SJSA1 (cell line): ENCODE measurements at places on chromosomes 3 and 15.

GRCh38 chr15:48175126-48175525 lies 3.0 kb downstream of the MYEF2 start:
- no peak for DNase-seq

- DNase-seq, result no peak
These were observed 36.1 kb upstream of the HRH1 start for GRCh38 chr3:11118181-11118682.

DNA sequence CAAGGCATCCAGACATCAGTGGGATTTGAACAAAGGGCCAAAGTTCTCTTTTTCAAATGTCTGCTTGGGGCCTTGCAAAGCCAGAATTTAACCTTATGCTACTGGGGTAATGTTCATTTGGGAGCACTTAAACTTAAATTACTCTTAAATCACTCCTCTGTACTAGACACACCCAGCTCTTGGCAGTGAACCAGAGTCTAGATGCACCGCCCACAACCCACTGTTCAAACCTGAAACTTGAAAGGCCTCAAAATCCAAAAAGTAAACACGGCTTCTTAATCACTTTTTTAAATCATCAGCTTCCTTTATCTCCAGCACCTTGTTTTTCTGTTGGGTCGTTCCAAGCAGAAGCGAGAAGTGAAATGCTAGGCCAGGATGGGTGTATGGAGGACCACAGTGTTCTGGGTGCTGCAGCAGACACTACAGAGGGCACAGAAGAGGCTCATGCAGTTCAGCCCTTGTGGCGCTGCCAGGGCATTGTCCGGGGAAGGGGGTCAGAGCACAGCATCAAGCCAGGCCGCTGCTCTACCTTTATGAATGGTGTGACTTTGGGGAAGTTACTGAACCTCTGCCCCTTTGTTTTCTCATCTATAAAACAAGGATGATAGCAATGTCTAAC lies 28.8 kb downstream of the MECOM start:
- no peak for DNase-seq

- no peak for DNase-seq
These were observed 50.3 kb downstream of the SPATA12 start for GRCh38 chr3:57110798-57111197.

DNA sequence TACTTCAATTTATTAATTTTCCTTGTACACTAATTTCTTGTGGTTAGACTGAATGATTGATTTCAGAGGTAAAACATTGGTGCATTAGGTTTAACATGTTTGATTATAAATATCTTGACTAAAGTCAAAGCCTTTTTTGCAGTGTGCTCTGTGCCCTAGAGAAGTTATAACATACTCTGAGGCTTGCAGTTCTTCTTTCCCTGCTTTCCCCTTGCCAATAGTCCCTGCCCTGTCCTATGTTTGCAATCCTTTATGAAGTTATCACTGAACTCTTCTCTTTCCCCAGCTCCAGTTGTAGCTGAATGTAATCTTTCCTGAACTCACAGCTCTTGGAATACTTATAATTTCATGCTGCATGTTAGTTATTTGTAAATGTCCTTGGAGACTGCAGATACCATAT lies 35.6 kb downstream of the USP3 start:
- no peak for DNase-seq

DNA sequence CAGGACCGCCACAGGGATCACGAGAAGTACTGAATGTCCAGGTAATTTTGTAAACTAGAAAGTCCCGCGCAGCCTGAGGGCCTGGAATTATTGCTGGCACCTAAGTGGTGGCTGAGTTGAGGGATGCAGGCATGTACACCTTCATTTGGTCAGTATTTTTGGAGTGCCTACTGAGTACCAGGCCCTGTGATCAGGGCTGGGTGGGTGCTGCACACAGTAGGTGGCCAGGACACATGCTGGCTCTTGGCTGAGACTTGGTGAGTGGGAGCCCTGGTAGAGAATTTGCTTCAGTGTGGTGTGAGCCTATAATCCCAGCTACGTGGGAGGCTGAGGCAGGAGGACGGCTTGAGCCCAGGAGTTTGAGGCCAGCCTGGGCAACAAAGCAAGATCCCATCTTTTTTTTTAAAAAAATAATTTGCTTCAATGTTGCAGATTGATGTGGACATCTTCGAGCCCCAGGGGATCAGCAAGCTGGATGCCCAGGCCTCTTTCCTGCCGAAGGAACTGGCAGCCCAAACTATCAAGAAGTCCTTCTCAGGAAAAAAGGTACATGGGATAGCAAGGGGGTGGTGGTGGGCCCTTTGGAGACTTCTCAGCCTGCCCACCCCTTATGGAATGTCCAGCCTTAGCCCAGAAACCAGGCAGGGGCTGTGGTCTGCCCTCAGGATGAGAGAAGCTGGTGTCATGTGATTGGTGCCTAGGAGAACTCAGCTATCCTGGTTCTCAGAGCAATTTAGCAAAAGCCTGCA lies 2.6 kb downstream of the ITIH1 start:
- DNase-seq, result no peak

GRCh38 chr3:40653001-40653400 lies 128.2 kb downstream of the ZNF621 start:
- no peak for DNase-seq
